Lower lobe of right lung (tissue), 2 donors: ENCODE measurements at places on chromosomes 5 and 9. TPM values are rescaled to one million over a fixed set of nuclear protein-coding genes. Genes with fewer than 3 reads are reported as not detected.

- H3K27ac ChIP-seq, result no peak overlapping the region
- H3K27me3 ChIP-seq, result no peaks in the 10 kb centered on the region
- no peaks in the 10 kb centered on the region for H3K36me3 ChIP-seq
Measured at GRCh38 chr5:163360656-163361055, 76.7 kb upstream of the CCNG1 start.

DNA sequence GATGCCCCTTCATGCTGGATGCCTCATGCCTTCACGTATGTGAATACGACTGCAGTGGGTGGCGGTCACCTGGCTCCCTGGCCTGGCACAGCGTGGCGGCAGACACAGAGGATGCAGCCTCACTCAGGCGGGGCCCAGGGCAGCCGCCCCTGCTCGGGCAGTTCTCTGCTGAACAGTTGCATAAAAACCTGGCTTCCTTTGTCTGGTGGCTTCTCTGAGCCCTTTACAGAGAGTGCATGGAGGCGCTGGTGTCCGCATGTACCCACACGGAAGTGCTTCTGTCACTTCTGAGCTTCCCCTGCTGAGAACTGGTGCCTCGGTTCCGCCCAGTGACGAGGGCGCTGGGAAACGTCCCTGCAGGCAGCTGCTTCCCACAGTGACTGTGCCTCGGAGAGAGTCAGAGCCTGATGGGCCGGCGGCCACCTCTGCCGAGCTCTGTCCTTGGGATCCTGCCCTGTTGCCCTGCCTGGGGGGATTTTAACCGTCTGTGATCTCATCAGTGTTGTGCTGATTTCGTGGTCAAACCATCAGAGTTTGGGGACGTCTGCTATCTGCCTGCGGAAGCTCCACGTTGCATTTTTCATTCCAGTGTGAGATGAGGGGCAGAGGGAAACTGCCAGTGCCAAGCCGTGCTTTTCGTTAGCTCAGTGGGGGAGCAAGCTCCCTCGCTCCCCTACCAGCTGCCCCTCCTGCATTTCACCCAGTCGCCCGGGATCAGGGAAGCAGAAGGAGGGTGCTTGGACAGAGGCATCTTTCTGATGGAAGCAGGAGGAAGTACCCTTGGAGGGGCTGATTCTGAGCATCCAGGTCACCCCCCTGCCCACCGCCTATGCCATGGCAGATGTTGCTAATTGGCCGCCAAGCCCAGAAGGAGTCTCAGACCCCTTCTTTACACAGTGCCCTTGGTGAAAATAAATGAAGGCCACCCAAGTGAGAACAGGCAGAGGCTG is 153.0 kb upstream of the COL5A1 start:
- peaks cover 13% of the 10 kb centered on the region for H3K27me3 ChIP-seq
- peaks cover 6% of the 10 kb centered on the region for H3K4me1 ChIP-seq
- DNase-seq, result no peak
- H3K36me3 ChIP-seq, result no peaks in the 10 kb centered on the region

GRCh38 chr5:88119535-88120125 is 149.0 kb downstream of the TMEM161B start:
- H3K27ac ChIP-seq, result no peak overlapping the region

DNA sequence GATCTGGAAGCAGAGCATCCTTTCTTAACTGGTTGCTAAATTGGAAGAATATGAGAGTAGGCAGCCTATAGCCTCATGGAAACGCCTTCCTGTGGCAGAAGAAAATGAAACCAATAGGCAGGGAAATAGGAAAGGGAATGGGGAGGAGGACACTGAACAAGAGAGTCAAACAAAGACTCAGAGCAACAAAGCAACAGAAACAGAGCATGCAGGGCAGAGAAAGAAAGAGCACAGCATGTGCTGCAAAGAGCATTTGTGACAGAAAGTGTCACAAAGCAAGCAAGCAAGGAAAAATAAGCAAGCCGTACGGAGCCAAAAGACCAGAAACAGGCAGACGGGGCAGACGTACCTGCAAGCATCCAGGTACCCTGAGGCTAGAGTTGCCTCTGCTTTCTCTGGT is 123.1 kb downstream of the RAPGEF6 start:
- H3K4me3 ChIP-seq, result no peak overlapping the region
- no peak for DNase-seq
- no peak overlapping the region for H3K27ac ChIP-seq
- peaks cover 13% of the 10 kb centered on the region for H3K4me1 ChIP-seq
- peaks cover 9% of the 10 kb centered on the region for H3K36me3 ChIP-seq

- no peak overlapping the region for H3K4me3 ChIP-seq
- H3K27me3 ChIP-seq, result peaks cover 5% of the 10 kb centered on the region
- no peaks in the 10 kb centered on the region for H3K36me3 ChIP-seq
- H3K4me1 ChIP-seq, result no peaks in the 10 kb centered on the region
- DNase-seq, result no peak
- H3K27ac ChIP-seq, result no peak overlapping the region
Measured at GRCh38 chr9:135394131-135394530, 85.5 kb upstream of the PPP1R26 start.

DNA sequence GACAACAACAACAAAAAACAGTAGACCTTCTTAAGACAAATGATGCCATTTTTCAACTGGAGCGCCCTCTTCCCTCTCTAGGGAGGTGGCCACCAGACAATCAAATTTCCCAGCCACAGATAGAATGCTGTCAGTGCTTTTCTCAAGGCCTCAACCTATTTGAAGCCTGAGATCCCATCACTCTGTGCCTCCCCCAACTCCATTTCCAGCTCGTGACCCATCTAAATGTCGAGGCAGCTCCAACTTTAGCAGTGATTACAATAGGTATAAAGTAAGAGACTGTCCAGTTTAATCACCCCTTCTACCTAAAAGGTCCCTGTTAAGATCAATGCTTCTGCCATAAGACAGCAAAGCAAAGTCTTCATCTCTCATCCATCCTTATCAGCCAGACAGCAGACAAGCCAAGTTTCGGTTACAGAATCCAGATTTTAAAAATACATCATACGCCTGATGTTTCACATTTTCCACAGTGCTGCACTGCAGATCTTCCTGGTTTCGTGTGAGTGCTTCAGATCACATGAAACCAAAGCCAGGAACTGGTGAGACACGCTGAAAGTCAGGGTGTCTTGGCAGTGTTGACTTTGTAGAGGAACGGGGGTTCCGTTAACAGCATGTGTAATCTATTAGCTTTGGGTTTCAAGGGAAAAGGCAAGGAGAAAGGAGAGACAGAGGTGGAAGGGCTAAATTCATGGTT is 447.8 kb downstream of the ENC1 start:
- no peaks in the 10 kb centered on the region for H3K4me1 ChIP-seq
- no peak for DNase-seq
- H3K27ac ChIP-seq, result no peak overlapping the region
- no peaks in the 10 kb centered on the region for H3K27me3 ChIP-seq

DNA sequence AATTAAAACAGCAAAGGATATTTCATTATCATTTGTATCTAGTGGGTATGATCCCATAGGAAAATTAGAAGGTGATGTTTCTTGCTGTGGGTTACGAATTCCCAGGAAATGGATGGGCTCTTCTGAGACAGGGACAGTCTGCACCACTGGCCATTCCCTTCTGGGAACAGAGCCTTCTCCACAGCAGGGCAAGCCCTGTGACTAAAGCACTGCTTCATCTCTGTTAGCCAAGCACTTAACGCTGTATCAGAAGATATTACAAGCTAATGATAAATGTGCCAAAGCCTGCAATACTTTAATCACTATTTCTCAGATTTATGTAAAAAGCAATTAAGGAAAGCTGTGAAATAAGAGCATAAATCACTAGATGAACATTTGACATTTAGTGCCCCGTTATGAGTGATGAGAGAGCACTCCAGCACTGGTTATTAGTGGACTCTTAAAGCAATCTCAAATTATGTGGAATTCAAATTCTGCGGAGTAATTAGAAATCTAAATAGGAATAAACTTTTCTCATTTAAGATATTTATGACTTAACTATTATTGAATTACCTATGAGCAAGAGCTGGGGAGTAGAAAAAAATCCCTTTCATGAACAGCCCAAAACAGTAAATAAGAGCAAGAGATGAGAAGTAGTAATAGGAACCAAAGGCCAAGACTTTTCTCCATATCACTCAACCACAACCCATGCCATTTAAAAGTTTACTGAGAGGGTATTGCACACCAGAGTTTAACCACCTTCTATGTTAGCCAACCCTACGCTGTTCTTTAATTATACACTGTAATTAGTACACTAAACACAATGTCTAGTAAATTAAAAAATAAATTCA is 49.2 kb downstream of the FAM240B start:
- no peaks in the 10 kb centered on the region for H3K27me3 ChIP-seq
- no peak overlapping the region for H3K27ac ChIP-seq
- DNase-seq, result no peak
- no peak overlapping the region for H3K4me3 ChIP-seq
- peaks cover 7% of the 10 kb centered on the region for H3K4me1 ChIP-seq
- H3K36me3 ChIP-seq, result no peaks in the 10 kb centered on the region

Gene TMEM232
- 11.4 TPM for total RNA-seq

Gene FOXD4
- 0.32 TPM for total RNA-seq

Gene PCDHA4
- total RNA-seq, result 0.59 TPM

Gene HCN1
- total RNA-seq, result not detected

Gene TMEM252
- total RNA-seq, result 0.30 TPM
